ENCODE measurements at places on chromosomes 11 and 22.

- DNase-seq = no peak
These were observed 38.2 kb downstream of the ATXN10 start for GRCh38 chr22:45709866-45710265.

DNA sequence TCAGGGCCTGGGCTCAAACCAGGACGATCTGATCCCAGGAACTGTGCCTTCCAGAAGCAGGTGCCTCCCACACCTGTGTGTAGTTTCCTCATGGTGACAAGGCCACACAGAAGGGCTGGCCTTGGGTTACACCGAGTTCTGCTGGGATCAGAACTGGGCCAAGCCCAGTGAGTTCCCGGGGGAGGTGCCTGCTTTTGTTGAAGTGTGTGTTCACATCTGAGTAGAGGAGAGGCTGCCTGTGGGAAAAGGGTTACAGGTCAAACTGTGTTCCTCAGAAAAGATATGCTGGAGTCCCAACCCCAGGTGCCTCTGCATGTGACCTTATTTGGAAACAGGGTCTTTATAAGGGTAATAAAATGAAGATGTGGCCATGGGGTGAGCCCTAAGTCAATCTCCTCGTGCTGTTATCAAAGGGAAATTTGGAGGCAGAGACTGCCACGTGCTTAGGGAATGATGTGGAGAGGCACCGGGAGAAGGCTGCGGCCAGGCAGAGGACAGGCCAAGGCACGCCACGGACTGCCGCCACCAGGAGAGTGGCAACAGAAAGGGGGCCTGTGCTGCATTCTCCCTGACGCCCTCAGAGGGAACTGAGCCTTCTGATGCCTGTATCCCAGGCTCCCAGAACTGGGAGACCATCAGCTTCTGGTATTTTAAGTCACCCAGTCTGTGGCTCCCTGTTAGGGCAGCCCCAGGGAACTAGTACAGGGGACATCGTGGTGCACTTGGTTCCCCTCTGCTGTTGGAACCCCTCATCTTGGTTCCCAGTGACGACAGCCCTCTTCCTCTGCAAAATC, 158.8 kb downstream of the CACNA1I start:
- no peak for DNase-seq

GRCh38 chr22:28917747-28918549, 34.6 kb downstream of the ZNRF3 start:
- DNase-seq = no peak

DNA sequence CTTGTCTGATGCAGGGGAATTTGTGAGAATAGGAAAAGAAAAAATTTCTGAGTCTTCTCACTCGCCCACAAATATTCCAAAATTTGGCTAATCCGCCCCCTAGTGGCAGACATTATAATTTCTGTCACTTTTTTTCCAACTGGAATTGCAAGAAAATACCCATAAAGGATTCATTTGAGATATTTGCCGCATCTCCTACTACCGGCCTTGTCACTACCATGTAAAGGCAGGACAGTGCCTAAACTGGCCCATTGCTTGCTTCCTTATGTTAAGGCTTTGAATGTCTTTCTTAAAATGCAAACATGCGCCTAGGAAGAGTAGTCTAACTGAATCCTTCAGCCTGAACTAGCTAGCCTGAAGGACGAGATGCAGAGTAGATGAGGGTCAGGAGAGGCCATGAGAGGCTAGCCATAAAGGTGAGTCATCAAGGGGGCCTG, 9.3 kb upstream of the CEP295 start:
- peak; percentile 49 for DNase-seq

- DNase-seq = peak; percentile 39
These were observed 41.3 kb downstream of the XKR3 start for GRCh38 chr22:16783930-16784354.

DNA sequence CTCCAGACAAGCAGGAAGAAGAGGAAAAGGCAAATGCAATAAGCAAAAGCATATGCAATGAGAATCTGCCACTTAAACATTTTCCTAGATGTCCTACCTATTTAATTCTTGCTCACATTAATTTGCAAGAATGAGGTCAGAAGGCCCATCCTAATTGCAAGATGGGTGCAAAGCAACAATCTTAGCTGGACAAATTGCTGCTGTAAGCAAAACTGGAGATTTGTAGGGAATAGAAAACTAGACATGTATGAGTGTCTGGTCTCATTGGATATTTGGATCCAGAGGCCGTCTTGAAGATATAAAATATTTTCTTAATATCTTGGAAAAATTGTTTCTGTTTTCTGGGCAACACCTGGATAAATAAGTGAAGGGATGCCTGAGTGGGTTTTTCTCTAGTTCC, 150.1 kb upstream of the PGR start:
- no peak for DNase-seq

DNA sequence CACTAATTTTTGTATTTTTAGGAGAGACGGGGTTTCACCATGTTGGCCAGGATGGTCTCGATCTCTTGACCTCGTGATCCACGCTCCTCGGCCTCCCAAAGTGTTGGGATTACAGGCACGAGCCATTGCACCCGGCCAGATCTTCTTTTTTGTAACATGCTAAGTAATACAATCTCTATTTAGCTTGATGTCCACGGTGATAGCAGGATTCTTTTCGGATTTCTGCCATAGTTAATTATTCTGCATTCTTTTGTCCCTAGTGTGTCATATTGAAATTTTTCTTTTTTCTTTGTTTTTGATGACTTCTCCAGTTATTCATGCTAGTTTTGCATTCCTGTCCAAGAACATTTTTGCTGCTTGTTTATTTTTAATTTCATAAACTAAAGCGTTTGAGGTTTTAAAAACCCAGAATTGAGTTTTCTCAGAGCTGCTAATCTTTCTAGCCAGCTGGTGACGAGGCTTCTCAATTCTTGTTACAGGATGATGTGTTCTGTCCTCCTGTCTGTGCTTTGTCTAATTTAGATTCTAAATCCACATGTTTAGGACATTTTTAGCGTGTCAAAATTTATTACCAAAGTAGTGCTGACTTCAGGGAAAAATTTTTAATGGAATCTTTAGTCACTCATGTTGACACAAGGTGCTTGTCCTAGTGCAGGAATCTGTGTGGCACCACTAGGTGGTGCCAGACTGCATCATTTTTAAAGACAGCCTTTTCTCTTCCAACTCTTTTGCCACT, 21.8 kb downstream of the NF2 start:
- DNase-seq = peak; percentile 73

DNA sequence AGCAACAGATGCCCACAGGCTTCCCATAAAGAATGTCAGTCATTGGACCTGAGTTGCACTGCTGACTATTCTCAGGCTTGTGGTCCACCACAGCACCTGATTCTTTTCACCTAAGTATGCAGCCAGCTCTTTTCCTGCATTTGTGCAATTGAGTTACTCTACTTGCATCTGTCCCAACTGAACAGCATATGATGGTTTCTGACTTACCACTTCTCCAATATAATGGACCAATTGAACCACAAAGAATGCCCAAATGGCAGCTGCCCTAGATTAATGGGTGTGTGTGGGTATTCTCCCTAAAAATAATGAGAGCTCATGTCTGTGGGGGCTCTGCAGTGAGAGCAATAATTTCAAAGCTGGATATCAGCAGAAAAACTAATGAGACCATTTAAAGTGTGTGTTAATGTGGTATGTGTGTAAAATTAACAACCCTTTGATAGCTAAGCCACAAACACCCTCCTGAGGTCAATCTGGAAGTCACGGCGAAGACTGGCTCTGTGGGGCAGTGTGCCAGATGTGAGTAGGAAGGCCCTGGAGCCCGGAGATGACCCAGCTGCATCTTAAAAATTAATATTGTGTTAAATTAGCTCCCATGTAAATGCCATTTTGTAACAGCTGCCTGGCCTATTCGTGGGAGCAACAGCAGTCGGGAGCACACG, 43.8 kb downstream of the SC5D start:
- no peak for DNase-seq

GRCh38 chr22:46914916-46915894, 152.8 kb downstream of the TBC1D22A start:
- DNase-seq = no peak

DNA sequence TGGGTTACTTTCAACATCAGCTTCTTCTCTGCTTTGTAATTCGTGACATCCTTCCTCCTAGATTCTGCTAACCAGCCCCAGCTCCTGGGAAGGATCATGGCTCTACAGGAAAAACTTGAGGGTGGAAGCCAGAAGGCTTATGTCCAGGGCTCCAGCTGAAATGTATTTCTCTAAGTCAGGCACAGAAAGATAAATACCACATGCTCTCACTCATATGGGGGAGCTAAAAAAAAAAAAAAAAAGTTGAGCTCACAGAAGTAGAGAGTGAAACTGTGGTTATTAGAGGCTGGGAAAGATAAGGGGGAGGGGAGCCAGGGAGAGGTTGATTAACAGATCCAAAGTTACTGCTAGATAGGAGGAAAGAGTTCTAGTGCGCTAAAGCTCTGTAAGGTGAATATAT, 74.9 kb downstream of the DSCAML1 start:
- DNase-seq = no peak

DNA sequence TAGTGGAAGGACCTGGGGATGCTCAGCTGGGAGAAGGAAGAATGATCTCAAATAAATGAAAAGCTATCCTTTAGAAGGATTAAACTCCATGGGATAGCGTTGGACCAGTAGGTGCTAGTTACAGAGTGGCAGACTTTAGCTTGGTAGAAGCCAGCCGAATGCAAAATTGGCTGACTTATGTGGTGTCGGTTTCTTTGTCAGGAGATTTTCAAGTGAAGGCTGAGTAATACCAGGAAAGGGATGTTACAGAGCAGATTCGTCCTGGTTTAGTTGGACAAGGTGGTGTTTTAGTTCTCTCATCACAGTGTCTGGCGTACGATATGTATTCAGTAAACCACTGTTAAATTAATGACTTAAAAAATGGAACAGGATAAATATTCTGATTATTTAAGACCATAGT, 26.0 kb downstream of the FDX1 start:
- no peak for DNase-seq

- DNase-seq = no peak
These were observed 13.2 kb upstream of the TRIM34 start for GRCh38 chr11:5611627-5612026.

- DNase-seq = no peak
These were observed 426.4 kb downstream of the CTTN start for GRCh38 chr11:70824605-70825245.

DNA sequence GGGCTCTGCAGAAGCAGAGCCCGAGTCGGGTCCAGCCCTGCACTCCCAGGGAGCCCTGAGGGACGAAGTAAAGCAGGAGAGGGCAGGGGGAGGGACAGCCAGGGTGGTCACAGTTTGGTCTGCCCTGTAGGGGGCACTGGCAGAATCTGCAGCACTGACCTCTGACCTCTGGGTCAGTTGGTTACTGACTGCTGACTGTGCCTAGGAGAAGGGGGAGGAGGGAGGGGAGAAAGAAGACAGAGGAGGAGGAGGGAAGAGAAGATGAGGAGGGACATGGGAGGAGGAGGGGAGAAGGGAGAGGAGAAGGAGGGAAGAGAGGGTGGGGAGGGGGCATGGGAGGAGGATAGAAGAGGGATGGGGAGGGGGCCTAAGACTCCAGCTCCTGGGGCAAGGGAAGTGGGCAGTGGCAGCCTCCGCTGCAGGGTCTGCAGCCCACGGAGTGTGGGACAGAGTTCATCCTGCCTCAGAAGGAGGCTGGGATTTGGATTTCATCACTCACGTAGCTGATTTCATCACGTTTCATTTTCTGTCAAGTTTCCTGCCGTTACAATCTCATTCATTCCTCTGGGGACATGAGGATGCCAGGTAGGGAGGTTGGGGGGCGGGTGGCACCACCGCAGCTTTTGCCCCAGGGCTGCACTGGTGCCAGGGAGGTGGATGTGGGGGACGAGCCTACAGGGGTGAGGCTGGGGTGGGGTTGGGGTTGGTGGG, 55.2 kb downstream of the FLRT1 start:
- no peak for DNase-seq

GRCh38 chr22:49753276-49753890, 74.3 kb downstream of the BRD1 start:
- no peak for DNase-seq

DNA sequence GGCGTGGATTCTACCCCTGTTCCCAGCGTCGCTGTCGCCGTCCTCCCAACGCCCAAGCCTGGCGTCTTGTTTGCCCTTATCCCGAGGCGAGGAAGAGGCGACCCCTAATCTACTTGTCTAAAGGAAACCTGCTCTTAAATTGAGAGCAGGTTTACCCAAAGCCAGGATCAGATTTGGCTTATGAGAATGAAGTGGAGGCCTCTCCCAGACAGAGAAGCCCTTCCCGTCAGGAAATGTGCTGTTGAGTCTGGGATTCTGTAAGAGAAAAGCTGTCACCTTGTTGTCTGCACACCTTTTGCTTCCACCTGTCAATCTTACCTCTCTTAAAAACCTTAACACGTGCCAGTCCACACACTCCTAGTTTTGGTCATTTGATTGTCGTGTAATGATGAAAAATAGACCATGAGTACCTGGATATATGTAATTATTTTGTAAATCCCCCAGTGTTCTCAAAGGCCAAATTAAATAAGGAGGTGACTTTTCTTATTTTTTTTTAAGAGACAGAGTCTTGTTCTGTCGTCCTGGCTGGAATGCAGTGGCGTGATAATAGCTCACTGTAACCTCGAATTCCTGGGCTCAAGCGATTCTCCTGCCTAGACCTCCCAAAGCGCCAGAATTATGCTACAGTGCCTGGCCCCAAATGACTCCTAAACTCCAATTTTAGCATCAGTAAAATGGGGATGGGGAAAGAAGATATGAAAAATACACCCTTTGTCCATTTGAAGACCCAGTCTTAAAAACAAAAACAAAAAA, 627 bp downstream of the GTF2H1 start:
- no peak for DNase-seq

DNA sequence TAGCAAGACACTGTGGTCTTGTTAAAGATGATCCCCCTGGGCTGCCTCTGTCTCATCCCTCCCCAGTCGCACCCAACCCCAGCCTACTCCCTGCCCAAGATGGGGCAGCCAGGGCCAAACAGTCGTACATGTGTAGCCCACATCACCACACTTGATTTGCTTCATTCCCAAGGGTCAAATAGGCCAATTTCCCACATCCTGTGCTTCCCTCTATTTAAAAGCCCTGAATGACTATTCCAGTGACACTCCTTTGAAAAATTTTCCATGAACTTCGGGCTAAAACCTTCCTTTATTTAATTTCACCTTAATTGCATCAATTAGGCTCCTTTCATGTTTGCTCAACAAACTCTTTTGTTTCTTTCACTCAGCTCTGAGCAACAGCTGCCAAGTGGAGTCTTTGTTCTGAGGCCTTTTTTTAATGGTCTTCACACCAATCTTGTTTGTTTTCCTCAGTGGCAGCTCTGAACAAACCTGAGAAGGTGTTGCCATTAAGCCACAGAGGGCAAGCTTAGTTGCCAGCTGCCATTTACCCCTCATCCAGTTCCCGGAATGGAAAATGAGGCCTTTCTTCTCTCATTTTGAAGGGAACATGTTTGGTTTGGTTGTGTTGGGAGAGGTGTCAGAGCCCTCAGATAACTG, 126.9 kb downstream of the APIP start:
- DNase-seq = no peak

GRCh38 chr11:35347173-35347878, 72.0 kb downstream of the SLC1A2 start:
- no peak for DNase-seq

DNA sequence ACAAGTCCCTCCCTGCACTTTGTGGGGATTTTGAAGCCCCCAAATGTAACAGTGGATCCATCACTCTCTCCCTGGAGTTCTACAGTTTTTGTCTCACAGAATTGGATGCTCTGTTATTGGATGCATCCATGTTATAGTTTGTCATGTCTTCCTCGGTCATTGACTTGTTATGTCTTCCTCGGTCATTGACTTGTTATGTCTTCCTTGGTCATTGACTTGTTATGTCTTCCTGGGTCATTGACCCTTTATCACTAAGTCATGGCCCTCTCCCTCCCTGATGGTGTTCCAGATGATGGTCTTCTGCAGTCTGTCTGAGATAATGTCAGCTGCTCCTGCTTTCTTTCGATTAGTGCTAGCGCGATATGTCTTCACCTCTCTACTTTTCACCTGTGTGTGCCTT, 981.5 kb downstream of the BRD1 start:
- DNase-seq = no peak

- no peak for DNase-seq
These were observed 6.1 kb downstream of the C11orf96 start for GRCh38 chr11:43948341-43949225.
